ENCODE measurements at places on chromosomes 7 and 10.

- no peak for DNase-seq
Observed at GRCh38 chr7:8146788-8147413, 115.1 kb downstream of the ICA1 start.

DNA sequence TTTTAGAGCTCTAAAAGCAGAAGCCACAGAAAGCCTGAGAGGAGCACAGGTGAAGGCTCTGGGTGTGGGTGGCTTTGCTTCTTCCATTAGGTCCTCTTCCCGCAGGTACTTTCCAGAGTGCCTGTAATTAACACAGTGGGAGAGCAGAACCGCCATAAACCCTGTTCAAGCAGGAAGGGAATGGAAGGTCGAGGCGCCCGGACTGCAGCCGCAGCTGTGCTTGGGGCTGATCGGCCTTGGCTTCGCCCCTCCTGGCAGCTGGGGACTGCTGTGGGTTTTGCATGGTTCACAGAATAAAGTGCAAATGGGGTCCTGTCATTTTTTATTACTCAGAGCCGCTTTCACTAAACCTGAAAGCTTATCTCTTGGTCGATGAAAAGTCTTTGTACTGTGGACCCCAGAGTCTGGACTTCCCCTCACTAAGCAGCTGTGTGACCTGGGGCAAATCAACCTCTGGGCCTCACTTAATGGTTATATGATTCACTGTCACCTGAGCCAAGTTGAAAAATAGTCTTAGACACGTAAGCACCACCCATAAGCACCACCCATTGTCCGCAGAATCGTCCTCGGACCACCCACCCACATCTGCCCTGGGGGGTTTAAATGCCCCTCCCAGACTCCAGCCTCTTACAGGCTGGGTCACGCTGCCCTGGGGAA, 100.9 kb downstream of the XRCC2 start:
- no peak for DNase-seq

DNA sequence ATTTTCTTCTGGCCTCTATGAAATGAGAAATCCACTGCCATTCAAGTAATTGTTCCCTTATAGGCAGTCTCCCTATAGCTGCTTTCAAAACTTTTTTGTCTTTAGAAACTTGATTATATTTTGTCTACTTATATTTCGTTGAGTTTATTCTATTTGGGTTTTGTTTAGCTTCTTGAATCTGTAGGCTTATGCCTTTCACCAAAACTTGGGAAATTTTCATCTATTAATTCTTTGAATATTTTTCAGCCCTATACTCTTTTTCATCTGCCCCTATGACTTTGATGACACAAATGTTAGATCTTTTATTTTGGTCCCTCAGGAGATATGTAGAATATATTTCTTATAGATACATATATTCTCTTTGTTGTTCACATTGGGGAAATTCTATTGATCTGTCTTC, 48.3 kb upstream of the HHEX start:
- DNase-seq = no peak

DNA sequence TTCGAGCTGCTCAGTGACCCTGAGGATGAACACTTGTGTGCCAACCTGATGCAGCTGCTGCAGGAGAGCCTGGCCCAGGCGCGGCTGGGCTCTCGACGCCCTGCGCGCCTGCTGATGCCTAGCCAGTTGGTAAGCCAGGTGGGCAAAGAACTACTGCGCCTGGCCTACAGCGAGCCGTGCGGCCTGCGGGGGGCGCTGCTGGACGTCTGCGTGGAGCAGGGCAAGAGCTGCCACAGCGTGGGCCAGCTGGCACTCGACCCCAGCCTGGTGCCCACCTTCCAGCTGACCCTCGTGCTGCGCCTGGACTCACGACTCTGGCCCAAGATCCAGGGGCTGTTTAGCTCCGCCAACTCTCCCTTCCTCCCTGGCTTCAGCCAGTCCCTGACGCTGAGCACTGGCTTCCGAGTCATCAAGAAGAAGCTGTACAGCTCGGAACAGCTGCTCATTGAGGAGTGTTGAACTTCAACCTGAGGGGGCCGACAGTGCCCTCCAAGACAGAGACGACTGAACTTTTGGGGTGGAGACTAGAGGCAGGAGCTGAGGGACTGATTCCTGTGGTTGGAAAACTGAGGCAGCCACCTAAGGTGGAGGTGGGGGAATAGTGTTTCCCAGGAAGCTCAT, 1.1 kb downstream of the DDIT4 start:
- DNase-seq = peak; percentile 84

DNA sequence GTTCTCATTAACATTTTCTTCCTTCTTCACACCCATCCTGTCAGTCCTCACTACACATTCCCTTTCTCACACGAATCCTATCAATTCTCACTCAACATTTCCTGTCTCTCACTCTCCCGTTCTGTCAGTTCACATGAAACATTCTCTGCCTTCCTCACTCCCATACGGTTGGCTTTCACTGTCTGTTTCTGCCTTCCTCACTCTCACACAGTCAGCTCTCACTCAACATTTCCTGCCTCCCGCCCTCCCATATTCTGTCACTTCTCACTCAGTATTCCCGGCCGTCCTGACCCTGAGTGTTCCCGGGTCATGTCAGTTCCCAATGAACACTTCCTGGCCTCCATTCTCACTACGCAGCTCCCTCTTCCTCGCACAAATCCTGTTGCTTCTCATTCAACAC, 61.5 kb downstream of the DYNC2I1 start:
- DNase-seq = no peak

GRCh38 chr7:140678081-140678815, 5.5 kb downstream of the ADCK2 start:
- DNase-seq = no peak

GRCh38 chr7:158586499-158587161, 993 bp downstream of the PTPRN2 start:
- no peak for DNase-seq

DNA sequence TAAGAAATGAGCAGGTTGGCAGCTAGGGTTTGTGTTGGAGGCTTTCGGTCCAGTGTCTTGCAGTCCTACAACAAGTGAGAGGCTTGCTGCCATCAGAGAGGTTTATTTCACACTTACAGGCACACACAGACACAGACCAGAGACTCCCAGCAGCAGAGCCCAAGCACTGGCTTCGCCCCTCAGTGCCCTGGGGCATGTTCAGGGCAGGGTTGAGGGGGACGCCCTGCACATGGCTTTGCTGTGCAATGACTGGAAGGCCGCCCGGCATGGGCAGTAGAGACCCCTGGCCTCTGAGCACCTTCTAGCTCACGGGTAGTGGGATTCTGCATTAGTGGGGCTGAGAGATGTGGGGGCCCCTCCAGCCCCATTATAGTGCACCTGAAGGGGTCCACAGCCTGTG, 3.8 kb downstream of the SPRN start:
- DNase-seq = no peak

DNA sequence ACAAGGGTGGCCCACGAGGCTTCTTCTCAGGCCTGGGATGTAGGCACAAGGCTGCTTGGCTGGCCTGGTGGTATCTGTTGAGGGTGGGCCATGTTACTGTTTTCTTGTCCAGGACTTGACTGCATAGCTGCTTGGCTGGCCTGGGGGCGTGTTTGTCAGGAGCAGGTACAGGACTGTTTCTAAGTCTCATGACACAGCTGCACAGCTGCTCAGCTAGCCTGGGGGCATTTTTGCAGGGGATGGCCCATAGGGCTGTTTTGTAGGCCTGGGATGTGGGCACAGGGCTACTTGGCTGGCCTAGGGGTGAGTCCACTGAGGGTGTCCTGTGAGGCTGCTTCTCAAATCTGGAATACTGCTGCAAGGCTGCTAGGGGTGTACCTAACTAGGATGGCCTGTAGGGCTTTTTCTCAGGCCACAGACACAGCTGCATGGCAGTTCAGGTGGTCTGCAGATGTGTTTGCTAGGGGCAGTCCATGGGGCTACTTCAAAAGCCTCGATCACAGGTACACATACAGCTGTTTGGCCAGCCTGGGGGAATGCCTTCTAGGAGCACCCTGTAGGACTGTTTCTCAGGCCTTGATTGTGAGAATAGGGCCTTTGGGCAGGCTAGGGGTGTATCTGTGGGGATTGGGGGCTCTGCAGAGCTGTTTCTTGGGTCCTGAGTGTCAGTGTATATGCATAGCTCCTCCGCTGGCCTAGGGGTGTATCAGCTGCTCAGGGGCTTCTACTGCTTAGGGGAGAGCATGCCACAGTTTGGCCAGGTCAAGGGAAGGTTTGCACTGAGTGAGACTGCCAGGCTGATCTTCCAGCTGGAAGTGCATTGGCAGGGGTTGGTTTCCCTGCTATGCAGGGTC, 26.6 kb upstream of the PLA2G12B start:
- DNase-seq = no peak

DNA sequence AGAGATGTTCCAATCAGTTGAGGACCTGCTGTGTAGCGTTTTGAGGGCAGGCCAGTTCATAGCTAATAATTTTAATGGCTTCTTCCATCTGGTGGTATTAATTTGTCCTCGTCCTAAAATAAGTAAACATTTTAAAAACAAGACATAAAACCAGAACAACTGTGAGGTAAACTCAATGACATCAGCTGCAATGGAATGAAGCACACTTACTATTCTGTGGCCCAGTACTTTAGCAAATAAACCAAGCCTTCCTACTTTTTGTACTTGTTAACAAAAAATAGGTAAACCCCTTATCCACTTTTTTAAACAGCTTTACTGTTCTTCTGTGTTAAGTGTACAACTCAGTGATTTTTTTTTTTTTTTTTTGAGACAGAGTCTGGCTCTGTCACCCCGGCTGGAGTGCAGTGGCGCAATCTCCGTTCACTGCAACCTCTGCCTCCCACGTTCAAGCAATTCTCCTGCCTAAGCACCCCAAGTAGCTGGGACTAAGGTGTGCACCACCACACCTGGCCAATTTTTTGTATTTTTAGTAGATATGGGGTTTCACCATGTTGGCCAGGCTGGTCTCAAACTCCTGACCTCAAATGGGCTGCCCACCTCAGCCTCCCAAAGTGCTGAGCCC, 28.9 kb upstream of the FZD1 start:
- no peak for DNase-seq

DNA sequence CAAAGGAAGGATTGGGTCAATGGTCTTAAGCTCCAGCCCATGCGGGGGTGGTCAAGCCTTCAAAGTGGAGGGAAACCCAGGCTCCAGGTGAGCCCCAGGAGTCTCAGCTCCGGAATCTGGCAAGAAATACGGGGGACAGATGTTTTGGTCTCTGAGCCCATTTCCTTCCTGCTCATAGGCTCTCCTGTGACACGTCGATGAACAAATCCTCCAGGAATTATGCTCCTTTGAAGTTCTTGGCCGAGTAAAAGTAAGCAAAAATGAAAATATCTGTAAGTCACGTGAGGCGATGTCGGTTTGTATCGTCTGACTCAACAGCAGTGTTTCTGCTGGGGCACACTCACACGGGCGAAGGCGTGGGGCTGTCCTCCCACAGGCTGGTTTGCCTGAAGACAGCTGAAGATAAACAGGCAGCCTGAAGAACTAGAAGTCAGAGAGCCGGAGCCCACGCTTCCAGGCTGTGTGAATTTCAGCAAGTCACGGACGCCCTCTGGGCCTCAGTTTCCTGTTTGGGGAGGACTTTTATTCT, 52.6 kb upstream of the SMNDC1 start:
- no peak for DNase-seq

DNA sequence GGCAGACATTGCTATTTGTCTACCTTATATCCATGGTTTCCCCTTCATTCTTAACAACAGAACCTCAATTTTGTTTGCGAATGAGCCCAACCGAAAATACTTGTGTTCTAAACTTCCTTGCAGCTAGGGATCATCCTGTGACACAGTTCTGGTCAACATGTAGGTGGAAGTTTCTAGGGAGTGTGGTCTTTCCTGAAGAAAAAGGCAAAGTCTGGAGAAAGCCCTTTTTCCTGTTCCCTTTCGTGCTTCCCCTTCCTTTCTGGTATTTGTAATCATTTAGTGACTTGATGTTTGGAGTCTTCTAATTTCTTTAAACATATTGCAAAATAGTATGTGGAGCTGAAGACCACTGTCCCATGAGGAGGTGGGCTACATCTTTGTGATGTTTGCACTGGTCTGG, 2.9 kb upstream of the IFRD1 start:
- DNase-seq = no peak

DNA sequence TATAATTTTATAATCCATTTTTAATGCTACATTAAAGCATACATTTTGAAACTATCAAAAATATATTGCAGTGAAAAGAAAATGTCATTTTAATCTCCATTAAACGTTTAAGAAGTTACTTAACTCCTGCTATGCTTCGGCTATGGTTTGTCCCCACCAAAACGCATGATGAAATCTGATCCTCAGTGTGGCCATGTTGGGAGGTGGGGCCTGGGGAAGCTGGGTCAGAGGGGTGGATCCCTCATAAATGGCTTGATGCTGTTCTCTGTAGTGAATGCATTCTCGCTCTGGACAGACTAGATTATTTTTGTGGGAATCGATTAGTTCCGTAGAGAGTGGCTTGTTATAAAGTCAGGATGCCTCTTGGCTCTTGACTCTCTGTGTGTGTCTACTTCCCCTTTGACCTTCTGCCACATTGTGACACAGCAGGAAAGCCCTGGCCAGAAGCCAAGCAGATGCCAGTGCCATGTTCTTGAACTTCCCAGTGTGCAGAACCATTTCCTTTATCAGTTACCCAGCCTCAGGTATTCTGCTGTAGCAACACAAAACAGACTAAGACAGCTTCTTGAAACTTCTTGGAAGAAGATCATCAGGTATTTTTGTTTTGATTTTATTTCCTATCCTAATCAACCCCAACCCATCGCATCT, 77.8 kb downstream of the TCERG1L start:
- no peak for DNase-seq

DNA sequence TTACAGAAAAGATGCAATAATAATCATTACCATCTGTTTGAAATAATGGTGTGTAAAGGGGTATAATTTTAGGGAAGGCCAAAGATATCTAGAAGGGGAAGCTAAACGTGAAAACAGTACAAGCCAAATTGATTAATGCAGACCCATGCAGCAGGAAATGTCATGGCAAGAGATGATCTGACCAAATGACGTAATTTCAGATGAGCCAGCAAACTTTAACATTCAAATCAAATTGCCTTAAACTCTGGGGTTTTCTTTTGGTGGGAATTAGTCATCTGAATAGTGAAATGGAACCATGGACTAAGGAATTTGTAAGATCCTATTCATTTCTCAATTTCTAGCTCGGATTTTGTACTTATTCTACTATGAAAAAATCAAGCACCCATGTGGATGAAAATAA, 21.4 kb upstream of the SCIN start:
- peak; percentile 51 for DNase-seq

- no peak for DNase-seq
Observed at GRCh38 chr7:121595758-121596696, 199.9 kb upstream of the FAM3C start.

DNA sequence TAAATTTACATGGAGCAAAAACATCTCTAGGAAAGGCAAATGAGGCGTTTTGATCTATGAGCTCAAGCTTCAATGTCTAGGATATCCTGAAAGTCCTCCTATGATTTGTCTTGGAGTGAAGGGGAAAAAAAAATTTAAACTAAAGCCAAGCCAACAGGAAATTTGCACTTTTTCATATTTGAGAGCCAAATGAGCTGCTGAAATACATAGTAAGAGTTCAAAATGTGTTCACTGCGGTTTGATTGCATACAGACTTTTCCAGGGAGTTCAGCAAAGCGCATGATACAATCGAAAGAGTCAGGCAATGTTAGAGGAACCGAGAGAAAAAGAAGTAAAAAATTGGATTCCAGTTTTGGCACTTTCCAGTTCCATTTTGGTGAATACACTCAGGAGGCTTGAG, 633.4 kb upstream of the MGMT start:
- no peak for DNase-seq

- DNase-seq = no peak
Observed at GRCh38 chr7:3301449-3301731, 338 bp downstream of the SDK1 start.

GRCh38 chr7:137386966-137387365, 43.4 kb upstream of the PTN start:
- DNase-seq = no peak

Data from OCI-M1 (cell line).